ENCODE measurements at places on chromosomes 3 and 15.

DNA sequence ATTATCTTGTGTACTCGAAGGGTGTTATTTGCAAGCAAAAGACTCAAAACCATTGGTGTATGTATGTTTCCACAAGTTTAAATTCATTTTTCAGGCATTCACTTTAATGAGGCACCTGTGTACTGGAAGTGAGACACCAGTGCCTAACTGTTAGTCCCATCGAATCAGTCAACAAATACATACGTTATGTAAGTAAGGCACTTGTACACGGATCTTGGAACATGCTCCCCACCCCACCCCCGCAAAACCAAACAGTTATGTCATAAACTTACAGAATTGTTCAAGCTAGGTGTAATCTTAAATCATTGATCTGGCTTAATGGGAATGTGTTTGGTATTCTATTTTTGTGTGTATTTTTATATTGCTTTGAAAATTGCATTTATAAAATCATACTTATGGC, 17.1 kb downstream of the LRRC28 start:
- DNase-seq: no peak

GRCh38 chr3:9679476-9680080, 24.1 kb upstream of the CPNE9 start:
- no peak for DNase-seq

DNA sequence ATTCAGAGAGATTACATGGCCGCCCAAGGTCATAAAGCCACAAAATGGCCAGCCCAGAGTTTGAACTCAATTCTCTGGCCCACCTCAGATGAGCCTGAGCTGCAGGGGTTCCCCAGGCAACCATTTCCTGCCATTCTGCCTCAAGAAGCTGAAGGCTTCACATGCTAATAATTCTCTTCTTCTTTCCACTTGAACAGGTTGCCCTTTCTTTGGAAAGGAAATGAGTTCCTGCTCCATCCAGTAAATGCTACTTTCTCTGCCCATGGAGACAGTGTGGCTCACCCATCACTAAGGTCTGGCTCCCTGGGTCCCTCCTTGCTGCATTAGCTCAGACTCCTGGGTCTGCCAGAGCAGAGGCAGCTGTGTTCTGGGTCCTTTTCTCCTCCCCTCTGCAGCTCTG, 48.2 kb downstream of the TRIM42 start:
- DNase-seq: no peak

DNA sequence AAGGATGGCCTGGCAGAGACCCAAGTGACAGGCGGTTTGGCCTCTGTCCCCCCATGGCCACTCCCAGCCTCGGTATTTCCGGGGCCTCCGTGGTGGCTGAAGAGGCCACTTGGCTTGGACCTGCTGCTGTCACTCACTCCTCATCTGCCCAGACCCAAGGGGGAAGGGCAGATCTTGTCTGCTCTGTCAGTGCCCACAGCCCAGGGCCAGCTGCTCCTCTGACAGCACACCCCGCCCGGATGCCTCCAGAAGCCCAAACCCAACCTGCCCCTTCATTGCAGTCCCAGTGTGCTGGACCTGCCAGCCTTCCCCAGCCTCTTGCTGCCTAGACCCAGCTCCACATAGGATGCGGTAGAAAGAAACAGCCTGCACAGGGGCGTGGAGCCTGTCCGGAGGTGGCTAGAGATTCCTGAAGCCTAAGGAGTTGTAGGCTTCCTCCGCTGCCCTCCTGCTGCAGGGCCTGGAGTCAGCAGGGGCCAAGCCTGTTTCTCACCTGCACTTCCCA, 52.0 kb downstream of the MAGEF1 start:
- no peak for DNase-seq

GRCh38 chr3:149839896-149840295, 26.9 kb downstream of the RNF13 start:
- no peak for DNase-seq

Measured in activated naive CD8-positive, alpha-beta T cell treated with anti-CD3 and anti-CD28 coated beads, Interleukin-2, amount 50 U/mL, for 16 hours (primary cell).